Foreskin keratinocyte (primary cell): ENCODE measurements at places on chromosomes 7 and 10. TPM values are rescaled to one million over a fixed set of nuclear protein-coding genes. Genes with fewer than 3 reads are reported as not detected.

Gene SLC39A12
- not detected in 2 replicates for total RNA-seq

Gene SLC26A4
- 0.07 and 0.14 TPM in 2 replicates for total RNA-seq

Gene SDK1
- total RNA-seq: 0.58 and 0.63 TPM in 2 replicates

Gene TEX36
- not detected in 2 replicates for total RNA-seq

Gene UNC5B
- 0.67 and 0.75 TPM in 2 replicates for total RNA-seq

Gene CHAT
- not detected in 2 replicates for total RNA-seq

Gene UFSP1
- total RNA-seq: 1.9 and 2.0 TPM in 2 replicates
